ENCODE measurements at places on chromosomes 12 and 14.

- DNase-seq = no peak
Observed at GRCh38 chr14:23296012-23296777, 6.5 kb downstream of the PPP1R3E start.

- no peak for DNase-seq
Observed at GRCh38 chr14:106811162-106811561, 1284.8 kb downstream of the TMEM121 start.

DNA sequence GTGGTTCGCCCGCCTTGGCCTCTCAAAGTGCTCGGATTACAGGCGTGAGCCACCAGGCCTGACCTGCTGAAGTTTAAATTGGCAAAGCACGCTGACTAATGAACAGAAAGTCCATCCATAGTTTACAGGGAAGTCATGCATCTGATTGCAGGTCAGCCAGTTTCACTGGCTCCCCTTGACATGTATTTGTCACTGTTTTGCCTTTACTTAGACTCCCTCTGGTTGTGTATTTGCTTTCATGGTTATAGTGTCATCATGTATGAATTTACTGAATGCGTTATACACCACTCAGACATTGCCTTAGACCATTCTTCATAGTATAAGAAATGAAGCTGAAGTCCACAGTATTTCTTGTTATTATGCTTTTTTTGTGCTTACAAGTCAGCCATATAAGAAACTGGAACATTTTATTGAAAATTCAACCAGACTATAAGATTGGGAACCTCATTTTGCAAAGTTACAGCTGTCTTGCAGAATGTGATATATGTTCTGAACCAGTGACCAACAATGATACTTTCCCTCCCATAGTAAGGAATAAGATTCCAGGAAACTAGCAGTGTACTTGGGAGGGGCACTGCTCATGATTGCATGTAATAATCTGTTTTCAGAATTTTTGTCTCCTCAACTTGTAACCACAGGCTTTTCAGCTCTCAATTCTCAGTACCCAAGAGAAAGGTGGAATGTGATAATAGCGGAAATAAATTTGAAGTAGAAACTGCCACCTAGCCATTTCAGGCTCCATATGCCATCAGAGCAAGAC lies 51.9 kb upstream of the ATF7IP start:
- no peak for DNase-seq

GRCh38 chr14:101595887-101596721 lies 34.8 kb downstream of the DIO3 start:
- DNase-seq = no peak

- DNase-seq = no peak
Observed at GRCh38 chr12:94170690-94171594, 22.6 kb downstream of the PLXNC1 start.

DNA sequence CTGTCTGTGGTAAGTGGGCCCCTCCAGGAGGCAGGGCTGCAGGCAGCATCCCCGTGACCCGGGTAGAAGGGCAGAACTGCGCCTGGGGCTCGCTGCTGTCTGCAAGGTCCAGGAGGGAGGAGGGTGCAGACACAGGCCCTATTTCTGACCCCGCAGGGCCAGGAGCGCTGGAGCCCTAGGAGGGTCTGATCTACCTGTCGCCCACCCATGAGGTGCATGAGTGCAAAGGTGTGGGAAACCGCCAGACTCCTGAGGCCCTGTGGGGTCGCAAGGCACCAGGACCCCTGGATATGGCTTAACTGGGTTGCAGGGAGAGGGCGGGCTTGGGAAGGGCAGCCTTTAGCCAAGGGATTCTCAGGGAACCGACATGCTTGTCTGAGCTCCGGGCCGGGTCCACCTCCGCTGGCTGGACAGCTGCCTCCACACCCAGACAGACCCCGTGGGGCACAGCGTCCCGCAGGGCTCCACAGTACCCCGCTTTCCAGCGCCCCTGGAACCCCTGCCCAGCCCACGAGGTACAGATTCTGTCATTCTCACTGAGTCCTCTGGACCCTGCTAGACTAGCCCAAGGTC lies 72.9 kb upstream of the TSPAN11 start:
- no peak for DNase-seq

GRCh38 chr14:37778135-37778943 lies 182.9 kb downstream of the TTC6 start:
- no peak for DNase-seq

- DNase-seq = no peak
Observed at GRCh38 chr14:60356386-60356785, 107.4 kb downstream of the PPM1A start.

DNA sequence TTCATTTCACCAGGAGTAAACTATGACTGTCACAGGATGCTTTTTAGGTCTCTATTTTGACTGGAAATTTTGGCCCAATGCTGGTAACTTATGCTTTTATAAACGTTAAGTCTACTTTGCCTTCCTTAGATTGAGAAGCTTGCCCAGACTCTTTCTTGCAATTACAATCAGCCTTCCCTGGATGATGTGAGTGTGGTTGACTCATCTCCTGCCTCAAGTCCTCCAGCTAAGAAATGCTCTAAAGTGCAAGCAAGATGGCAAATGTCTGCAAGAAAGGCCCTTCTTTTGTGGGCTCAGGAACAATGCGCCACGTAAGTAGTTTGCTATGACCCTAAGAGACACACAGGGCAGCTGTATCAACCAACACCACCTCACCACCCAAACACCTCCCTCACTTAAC lies 96.9 kb downstream of the SYNE2 start:
- DNase-seq = no peak

GRCh38 chr12:90959538-90960139 lies 4.7 kb upstream of the CCER1 start:
- no peak for DNase-seq

DNA sequence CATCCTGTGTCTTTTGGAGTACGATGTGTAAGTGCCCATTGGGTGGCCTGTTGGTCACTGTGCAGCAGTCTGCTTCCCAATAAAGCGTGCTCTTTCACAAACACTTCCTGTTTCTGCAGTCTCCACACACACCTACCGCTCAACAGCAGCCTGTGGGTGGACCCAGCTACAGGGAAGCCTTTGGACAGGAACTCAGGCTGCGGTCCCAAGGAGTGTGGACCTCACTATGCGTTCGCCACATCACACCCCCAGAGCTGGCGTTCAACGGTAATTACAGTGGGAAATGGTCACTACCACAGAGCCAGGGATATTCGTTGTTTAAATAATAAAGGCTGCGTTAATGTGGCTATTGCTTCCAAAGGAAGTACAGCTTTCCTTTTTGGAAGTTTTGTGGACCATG lies 16.2 kb downstream of the PSMC1 start:
- no peak for DNase-seq

GRCh38 chr12:83801972-83802371 lies 1110.6 kb downstream of the SLC6A15 start:
- no peak for DNase-seq

GRCh38 chr12:107558816-107559382 lies 126.7 kb upstream of the PWP1 start:
- DNase-seq = no peak

DNA sequence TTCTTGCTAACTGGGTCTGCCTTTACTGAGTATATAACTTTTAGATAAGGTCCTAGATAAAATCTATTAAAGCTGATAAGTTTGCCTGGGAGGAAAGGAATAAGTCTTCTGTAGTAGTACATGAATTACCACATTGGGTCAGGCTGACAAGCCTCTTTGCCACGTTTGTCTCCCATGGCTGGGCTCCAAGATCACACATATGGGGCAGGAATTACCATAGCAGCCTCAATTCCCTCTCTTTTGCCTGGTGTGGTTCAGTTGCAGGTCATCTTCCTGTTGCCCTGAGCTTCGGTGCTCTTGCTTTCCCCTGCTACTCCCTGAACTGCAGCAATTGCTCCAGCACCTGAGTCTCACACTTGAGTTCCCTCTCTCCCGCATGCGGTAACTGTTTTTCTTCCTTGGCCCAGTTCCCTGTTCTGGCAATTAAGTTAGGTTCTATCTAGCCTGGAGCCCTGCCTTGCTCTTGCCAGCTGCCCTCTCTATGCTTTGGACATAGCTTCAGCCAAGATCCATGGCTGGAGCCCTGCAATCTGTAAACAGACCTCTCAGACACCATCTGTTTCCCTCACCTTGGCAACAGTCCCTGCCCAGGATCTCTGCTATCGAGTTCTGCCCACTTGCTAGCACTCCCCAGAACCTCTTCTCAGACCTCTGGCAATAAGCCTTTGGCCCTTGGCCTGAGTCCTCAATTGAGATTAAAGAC lies 5.8 kb upstream of the GLT8D2 start:
- no peak for DNase-seq

- DNase-seq = no peak
Observed at GRCh38 chr12:122659579-122659978, 43.6 kb downstream of the HCAR2 start.

DNA sequence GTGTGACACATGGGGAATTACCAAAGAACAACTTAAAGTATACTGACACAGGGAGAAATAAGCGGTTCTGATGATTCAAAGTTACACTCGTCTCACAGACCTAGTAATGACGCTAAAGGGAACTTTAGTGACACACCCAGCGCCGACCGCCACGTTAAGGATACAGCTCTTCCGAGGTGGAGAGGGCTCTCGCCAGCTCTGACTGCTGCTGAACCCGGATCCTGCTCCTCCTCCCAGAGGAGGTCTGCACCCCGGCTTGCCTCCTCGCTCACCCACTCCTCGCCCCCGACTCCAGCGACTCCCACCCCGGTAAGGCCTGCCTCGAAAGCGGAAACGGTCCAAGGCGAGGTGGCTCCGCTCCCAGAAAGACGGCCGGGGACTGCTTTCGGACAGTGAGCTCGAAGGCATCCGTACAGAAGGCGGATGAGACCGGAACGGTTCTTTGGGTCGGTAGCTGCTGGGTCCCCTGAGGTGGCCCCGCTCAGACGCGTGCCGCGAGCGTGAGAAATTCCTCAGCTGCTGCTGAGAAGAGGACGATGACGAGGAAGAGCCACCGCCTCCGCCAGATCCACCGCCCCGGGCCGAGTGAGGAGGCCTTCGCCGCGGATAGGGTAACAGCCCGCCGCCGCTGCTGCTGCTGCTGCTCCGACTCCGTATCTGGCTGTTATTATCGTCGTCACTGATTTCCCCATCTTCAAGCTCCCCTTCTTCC lies 643 bp downstream of the ZFC3H1 start:
- peak; percentile 46 for DNase-seq

DNA sequence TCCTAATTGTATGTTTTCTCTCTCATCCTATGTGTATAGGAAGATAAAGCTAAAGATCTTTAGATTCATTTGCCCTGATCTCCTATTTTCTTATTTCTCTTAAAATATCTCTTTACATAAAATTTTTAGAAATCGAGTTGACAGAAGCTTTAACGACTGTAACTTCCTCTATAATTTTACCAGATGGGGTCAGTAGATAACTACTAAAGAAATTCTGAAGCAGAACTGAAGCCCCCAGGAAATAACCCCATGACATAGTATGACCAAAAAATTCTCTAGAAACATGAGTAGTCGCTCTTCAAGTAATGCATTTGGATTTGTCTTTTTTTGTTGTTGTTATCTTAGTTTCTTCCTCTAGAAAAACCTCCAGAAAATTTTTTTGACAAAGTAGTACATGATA lies 288.0 kb downstream of the ERC1 start:
- DNase-seq = no peak

DNA sequence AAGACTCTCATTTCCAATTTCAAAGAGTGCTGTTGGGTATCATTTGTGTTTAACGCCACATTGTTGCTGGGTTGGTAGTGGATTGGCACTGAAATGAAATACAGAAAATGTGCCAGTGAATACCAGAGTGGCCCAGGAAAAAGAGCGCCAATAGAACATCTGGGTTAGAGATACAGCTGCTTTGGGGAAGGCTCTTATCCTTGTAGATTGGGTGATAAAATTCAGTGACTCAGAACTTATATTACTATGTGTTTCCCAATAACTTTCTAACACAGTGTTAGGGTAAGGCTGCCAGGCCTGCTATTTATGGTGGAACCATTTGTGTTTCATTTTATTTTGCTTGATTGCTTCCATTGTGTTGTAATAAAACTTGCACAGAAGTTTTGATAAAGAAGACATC lies 168.2 kb upstream of the SSTR1 start:
- DNase-seq = no peak

DNA sequence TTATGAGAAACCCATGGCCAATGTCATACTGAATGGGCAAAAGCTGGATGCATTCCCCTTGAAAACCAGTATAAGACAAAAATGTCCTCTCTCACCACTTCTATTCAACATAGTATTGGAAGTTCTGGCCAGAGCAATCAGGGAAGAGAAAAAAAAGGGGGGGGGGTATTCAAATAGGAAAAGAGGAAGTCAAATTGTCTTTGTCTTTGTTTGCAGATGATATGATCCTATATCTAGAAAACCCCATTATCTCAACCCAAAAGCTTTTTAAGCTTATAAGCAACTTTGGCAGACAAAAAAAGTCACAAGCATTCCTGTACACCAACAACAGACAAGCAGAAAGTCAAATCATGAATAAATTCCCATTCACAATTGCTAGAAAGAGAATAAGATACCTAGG lies 19.5 kb downstream of the GLIPR1L1 start:
- DNase-seq = no peak

DNA sequence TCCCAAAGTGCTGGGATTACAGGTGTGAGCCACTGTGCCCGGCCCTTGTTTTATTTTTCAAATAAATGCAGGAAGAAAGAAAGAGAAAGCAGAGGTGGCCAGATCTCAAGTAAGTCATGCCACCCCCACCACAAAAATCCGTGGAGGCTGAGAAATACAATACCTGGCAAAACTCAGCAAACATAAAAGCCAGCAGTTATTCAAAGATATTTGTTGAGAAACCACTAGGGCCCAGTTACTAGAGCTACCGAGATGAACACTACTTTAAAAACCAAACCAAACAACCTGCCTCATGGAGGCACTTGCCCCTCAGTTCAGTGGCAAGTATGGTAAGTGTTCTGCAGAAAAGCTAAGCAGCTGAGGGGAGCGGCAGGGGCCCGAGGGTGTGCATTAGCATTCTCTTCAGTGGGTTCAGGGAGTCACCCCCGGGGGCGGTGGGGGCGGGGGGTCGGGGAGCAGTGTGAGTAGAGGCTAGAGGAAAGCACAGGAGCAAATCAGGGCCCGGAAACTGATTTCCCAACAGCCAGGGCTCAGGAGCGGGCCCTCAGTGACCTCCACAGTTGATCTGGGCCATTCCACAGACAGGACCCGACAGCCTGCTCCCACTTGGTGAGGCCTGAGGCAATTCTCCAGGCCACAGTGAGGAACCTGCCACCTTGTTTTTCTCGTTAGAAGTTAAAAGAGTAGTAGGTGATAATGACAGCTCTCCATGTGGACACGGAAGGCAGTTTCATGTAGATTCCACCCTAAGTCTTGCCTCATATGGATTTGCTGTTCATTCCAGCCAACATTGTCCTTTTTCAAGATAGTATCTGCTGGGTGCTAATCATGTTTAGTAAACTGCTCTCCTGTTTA lies 8.6 kb downstream of the EVL start:
- DNase-seq = no peak

DNA sequence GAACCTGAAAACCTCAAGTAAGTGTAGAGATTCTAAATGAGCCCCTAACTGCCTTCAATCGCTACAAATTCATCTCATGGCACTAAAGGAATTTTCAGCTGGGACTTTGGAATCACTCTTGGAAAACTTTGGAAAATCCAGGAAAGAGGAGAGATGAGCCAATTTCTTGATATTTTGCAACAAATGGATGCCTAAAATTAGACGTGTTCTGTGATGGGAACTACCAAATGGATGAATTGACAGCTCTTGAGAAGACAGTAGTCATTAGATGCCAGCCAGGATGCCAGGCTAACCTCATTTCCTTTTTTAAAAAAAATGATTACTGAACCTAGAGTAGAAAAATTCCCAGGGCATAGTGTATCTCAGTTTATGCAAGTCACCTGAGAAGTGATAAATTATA lies 78.3 kb downstream of the NPAS3 start:
- no peak for DNase-seq

Measured in PC-9 (cell line).